Nephron progenitor cell (in vitro differentiated cells): ENCODE measurements at places on chromosomes 7 and 10.
A peak's percentile ranks its signal among the peaks of the same experiment; 100 is the strongest.

DNA sequence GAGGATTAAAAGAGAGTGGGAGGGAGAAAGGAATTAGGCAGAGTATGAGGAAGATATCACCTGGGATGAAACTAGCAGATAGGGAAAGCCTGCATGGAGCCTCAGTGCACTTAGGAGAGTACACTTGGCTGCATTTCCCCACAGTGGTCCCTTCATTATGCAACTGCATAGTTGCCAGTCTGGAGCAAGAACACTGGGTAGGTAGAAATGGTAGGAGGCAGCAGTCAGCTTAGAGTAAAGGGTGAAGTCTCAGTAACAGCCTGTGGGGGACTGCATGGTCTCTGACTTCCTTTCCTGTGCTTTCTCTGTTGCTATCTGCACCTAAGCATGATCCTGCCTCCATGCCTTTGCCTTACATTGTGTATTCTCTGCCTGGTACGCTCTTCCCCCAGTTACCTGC, 14.0 kb upstream of the PCGF5 start:
- DNase-seq: no peak

GRCh38 chr10:15719049-15719898, 448 bp downstream of the ITGA8 start:
- DNase-seq: no peak

DNA sequence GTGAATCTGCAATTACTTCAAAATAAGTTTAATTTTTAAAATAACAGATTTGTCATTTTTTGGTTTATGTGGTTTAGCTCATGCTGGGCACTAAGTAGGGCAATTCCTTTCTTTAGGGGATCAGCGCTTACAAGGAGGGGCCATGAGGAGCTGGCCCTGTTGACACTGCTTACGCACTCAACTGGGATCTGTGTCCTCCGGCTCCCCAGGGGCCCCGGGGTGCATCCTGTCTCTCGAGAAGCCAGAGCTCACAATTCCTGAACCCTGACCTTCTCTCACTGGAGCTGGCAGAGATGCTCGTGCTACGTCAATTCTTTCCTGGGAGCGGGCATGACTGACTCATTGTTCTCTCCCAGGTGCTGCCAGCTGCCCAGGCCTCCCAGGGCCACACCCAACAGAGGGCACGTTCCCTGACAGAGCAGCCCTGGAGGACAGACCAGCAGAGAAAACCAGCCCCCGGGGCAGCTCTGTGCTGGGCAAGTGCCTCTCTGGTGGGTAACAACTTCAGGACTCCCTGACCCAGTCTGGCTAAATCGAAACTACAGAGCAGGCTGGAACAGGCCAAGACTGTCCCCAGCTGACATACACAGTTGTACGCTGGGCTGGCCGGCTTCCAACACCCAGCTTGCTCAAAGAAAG, 36.8 kb downstream of the CTBP2 start:
- DNase-seq: no peak

DNA sequence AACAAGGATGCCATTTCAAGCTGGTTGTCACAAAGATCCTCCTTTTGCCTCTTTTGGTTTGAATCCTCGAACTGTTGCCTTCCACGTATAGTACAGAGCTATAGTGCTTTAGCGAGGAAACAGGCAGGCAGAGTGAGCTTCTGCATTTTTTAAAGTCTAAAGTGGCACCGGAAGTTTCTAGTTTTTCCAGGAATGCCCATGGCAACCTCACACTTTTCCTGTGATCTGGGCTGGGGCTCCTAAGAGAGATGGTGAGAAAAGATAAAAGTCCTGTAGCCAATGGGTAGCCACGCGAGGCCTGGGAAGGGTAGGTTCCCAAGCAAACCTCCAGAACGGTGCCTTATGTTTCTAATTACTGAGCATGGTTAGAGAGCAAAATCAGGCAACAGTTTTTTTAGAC, 76.7 kb downstream of the CALD1 start:
- no peak for DNase-seq

DNA sequence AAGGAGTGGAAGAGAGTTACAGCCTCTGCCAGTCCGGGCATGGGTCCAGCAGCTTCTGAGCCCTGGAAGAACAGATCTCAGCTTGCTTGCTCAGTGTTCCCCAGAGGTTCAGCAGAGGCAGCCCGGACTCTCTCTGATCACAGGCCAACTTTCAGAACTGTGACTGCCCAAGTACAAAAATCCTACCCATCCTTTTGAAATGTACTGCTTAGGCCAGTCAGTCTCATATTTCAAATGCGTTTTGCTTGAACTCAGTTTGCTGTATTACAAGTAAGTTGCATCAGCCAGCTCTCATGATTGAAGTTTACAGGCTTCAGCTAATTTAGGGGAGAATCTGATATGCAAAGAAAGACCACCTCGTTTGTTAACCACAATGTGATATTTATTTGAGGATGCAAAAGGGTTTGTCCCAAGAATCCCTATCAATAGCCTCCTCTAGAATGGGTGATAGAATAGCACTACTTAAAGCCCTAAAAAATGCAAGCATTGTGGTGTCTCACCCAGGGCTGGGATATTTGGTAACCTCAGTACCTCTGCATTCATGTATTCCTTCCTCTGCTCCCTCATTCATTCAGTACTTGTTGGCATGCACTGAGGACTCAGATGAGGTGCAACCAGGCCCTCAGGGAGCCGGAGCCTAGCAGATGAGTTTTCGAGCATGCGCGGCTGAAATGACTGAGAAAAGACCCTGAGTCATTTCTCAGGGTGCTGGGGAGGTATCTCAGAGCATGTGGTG, 7.0 kb downstream of the AIMP2 start:
- no peak for DNase-seq

- peak; percentile 35 for DNase-seq
Measured at GRCh38 chr10:25758041-25758457, 176.0 kb upstream of the MYO3A start.

- DNase-seq: no peak
Measured at GRCh38 chr10:70359017-70359550, 23.3 kb downstream of the LRRC20 start.

DNA sequence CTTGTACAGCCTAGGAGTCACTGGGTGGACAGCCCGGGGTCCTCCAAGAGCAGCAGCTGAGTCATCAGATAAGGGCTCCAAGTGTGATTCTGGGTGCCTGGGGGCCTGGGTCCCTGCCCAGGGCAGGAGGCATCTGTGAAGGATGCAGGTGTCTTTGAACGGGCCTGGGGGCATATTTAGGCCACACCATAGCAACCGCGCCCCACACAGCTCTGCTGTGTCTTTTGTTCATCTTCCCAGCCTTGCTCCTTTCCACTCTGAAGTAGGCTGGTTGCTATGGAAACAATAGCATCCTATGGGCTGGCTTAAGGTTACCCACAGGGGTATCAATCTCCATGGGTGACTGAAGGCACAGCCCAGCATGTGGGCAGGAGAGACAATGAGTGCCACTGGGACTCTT, 324.7 kb downstream of the TCERG1L start:
- no peak for DNase-seq

DNA sequence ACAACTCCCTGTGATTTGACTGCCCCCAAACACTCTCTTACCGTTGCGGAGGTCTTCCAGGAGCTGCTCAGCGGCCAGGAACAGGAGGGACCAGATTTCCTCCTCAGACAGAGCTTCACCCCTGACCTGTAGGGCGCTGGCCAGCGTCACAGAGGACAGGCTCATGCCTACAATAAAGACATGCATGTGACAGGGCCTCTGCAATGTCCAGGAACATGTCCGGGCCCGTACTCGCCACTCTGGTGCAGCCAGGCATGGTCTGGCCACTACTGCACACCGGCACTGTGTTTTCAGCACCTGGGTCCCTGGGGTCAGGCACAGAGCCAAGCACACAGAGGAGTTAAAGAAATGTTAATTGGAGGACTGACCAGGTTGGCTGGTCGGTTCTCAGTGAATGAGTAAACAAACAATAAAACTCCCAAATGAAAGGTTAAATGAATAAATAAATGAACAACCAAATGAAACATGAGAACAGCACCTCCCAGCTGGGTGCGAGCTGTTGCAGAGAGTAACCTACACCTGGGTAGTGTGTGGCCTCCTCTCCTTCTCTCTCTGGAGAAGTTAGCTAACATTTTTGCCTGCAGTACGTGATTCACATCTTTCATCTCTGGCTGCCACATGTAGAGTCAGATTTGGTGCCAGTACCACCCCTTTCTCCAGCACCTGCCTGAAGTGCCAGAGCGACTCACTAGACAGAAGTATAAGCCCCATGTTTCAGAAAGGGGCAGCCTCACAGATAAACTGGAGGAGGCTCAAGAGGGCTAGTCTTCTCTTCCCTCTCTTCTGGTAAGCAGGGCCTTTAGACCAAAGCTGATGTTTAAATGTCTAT, 22.8 kb downstream of the FRMPD2 start:
- peak; percentile 51 for DNase-seq

DNA sequence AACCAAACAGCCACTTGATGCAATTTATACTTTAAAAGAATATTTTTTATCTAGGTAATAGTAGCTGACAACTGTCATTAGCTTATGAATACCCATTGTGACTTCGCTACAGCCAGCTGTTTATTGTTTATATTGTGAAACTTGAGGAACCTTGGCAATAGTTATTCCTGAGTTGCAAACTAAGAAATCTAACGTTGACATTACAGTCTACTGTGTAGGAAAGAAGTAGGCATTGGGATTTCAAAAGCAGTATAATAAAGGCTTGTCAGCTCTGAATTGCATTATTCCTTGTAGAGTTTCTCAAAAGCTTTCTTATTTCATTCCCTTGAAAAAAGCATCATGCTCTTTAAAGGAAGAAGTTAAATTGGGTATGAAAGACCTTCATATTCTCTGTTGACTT, 42.7 kb upstream of the OIT3 start:
- DNase-seq: no peak

DNA sequence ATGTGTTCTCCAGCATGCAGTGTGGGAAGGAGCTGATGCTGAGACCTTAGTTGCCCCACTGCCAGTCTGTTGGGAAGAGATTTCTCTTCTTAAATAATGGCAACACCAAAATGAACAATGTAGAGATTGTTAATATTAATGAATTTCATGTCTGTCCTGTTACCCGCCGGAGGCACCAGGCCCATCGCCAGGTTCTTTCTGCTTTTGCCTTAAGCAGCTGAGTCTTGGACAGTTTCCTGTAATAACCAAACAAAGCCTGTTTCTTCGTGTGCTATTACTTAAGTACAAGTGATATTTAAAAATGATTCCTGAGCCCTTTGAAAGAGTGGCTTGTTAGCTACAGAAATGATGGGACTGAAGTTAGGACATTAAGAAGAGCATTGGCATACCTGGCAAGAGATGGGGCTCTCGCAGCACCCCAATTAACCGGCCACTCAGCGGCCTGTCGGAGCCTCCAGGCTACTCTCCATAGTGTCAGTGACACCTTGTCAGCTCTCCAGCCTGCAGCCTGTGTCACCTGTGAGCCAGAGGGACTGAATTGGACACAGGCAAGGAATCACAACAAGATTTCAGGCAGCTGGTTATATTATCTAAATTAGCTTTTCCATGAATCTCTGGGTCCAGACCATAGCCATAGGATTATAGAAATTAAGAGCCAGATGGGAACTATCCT, 142.0 kb downstream of the CELF2 start:
- DNase-seq: no peak

- no peak for DNase-seq
Measured at GRCh38 chr7:151696721-151697514, 177.2 kb upstream of the RHEB start.

DNA sequence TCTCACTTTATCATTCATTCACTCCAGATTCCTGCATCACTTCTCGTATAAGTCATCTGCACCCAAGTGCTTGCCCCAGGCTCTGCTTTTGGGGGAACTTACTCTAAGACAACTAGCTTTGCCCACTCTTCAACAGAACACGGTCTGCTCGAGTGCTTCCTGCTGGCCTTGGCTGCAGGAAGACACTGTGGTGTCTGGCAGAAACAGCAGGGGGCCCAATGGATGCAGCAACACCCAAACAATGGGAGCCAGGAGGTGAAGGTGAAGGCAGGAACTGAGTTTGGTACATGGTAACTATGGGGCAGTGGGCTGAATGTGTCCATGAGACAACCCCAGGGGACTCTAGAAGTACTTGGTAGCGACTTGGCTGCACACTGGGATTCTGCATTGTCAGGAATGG, 344.0 kb downstream of the REEP3 start:
- DNase-seq: peak; percentile 5

GRCh38 chr7:2607923-2608904, 23.6 kb upstream of the TTYH3 start:
- no peak for DNase-seq

- no peak for DNase-seq
Measured at GRCh38 chr7:130096243-130096827, 26.0 kb downstream of the KLHDC10 start.

DNA sequence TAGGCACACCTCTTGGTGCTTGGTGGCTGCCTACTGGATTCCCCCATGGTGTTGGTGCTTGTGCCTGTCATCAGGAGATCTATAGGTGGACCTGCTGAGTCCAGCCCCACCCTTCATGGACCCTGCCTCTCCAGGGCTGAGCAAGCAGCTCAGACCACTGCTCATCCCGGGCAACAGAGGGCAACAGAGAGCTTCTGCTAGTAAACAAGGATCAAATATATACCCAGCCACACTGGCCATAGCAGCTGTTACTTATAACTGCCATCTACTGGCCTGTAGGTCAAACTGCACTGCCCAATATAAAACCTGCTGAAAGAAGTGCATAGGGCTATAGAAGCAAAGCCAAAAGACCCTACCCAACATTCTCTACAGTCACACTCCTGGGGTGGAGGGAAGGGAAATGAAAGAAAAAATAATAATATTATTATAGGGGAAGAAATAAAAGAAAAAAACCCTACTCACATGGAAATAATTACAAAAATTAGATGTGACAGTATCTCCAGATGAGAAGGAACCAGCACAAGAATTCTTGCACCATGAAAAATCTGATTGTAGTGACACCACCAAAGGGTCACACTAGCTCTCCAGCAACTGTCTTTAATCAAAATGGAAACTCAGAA, 54.9 kb upstream of the ZNF800 start:
- peak; percentile 5 for DNase-seq

DNA sequence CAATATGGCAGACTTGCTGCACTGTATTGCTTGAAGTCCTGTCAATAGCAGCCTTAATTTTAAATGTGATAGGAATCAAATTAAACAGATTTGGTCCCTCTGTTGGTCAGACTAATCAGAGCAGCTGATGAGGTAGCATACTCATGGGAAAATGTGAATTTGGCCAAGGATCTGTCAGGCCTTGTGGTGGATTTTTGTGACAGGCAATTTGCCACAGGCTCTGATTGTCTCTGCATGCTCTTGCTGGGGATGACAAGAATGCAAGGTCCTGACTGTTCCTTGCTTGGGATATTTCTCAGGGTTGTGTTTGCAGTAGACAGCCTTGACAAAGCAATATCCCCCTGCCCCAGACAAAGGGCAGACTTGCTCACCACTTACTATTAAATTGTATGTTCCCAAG, 41.5 kb upstream of the GARS1 start:
- no peak for DNase-seq
